ENCODE measurements at places on chromosomes 13 and 19. TPM values are rescaled to one million over a fixed set of nuclear protein-coding genes. Genes with fewer than 3 reads are reported as not detected.

- DNase-seq: no peak
Observed at GRCh38 chr13:80123945-80124344, 217.0 kb downstream of the SPRY2 start.

DNA sequence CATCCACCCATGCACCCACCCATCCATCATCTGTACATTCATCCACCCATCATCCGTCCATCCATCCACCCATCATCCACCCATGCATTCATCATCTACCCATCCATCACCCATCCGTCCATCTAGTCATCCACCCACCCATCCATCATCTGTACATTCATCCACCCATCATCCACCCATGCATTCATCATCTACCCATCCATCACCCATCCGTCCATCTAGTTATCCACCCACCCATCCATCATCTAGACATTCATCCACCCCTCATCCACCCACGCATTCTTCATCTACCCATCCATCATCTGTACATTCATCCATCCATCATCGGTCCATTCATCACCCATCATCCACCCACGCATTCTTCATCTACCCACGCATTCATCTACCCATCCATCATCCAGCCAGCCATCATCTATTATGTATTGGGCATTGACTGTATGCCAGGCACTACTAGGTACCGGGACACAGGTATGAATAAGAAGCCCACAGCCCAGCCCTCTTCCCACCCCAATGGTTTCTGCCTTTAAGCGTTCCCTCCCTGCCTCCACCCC is 16.7 kb upstream of the GALP start:
- DNase-seq: no peak

- DNase-seq: no peak
Observed at GRCh38 chr13:98917116-98917515, 60.7 kb downstream of the DOCK9 start.

DNA sequence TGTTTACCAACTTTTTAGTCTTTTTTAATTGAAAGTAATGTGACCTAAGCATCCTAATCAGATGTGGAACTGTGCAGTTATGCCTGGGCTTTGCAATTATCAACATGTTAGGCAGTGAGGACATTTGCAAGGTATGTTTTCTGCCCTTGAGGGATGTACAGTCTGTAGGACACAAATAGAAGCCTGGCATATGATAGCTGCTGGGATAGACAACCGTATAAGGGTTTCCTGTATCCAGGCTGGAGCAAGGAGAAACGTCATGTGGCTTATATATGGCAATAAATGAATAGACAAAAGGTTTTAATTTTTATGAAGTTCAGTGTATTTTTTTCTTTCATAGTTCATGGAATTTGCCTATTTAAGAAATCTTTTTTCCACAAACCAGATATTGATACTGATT is 2.0 kb upstream of the VPS36 start:
- no peak for DNase-seq

- no peak for DNase-seq
Observed at GRCh38 chr13:114268344-114269280, 12.8 kb upstream of the UPF3A start.

Gene PRTN3
- total RNA-seq: not detected

- no peak for DNase-seq
Observed at GRCh38 chr13:98174307-98174706, 2.8 kb downstream of the RNF113B start.

- DNase-seq: no peak
Observed at GRCh38 chr19:18999016-18999758, 34.1 kb downstream of the SUGP2 start.

Gene NBEA
- 10.9 TPM for total RNA-seq

GRCh38 chr19:14497228-14497921 is 1.4 kb upstream of the GIPC1 start:
- DNase-seq: no peak

Gene SOX1
- total RNA-seq: not detected

Gene ZNF154
- 18.0 TPM for total RNA-seq

Gene ZNF677
- total RNA-seq: 28.4 TPM

DNA sequence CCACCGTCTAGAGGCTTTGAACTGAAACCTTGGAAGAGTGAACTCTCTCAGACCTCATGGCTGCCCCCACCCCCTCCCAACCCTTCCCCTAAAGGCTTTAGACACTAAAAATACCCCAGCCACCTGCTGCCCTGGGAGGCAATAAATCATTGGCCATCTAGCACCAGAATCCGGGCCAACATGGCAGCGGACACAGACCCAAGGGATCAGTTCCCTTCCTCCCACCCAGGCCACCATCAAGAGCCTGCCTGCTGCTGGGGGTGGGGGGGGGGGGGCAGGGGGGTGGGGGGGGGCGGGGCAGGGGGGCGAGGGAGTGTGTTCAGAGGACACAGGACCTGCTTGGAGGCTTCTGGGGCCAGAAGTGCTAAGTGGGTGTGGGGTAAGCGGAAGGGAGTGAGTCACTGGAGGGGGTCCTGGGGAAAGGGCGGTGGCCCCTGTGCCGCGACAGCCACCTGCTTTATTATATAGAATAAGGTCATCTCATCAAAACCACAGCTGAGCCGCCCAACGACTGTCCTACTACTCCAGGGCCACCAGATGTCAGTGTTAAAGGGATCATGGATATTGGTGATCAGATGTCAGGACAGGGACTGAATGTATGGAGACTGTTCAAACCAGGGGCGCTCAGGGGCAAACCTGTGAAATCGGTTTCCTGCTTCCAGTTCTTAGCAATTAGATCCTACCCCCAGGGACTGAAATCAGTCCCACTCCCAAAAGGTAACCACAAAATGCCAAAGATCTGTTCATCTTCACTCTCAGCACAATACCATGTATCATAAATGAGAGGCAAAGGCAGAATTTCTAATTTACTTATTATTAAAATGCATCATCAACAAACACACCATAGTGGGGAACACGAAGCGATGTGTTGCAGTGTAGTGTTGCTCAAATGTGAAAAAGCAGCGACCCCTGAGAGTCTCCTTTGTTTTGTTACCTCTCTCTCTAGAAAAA is 24.3 kb downstream of the ARL11 start:
- no peak for DNase-seq

- DNase-seq: no peak
Observed at GRCh38 chr13:43728421-43728820, 58.4 kb downstream of the ENOX1 start.

Gene CEACAM6
- not detected for total RNA-seq

Data from osteocyte (in vitro differentiated cells).